ENCODE measurements at places on chromosomes 4 and X. TPM values are rescaled to one million over a fixed set of nuclear protein-coding genes. Genes with fewer than 3 reads are reported as not detected.

PRSS12 gene
- total RNA-seq = 0.44 TPM

VGLL1 gene
- total RNA-seq = not detected

HPSE gene
- 1.5 TPM for total RNA-seq

GABRQ gene
- total RNA-seq = 0.27 TPM

ANXA5 gene
- total RNA-seq = 556 TPM

MXRA5 gene
- not detected for total RNA-seq

SH2D1A gene
- total RNA-seq = not detected

P2RY4 gene
- total RNA-seq = 0.13 TPM

AP1AR gene
- total RNA-seq = 9.9 TPM

WNK3 gene
- total RNA-seq = 0.05 TPM

SPANXC gene
- total RNA-seq = 0.64 TPM
